ENCODE measurements at places on chromosomes 7 and 10. TPM values are rescaled to one million over a fixed set of nuclear protein-coding genes. Genes with fewer than 3 reads are reported as not detected.

Gene PLAC9
- polyA plus RNA-seq, result not detected

Gene ITPRID1
- polyA plus RNA-seq, result not detected

Gene UCN3
- polyA plus RNA-seq, result not detected

Gene FBXW4
- 7.7 TPM for polyA plus RNA-seq

Gene MNX1
- polyA plus RNA-seq, result not detected

Gene FAM25A
- not detected for polyA plus RNA-seq

Gene PDCD4
- 53.1 TPM for polyA plus RNA-seq

Gene SLC26A5
- polyA plus RNA-seq, result not detected

Gene ANKRD2
- polyA plus RNA-seq, result not detected

Gene ACSM6
- polyA plus RNA-seq, result not detected

Gene ODAD2
- not detected for polyA plus RNA-seq

Gene NKX1-2
- 0.16 TPM for polyA plus RNA-seq

Gene SPDYE2
- not detected for polyA plus RNA-seq

Gene PON3
- polyA plus RNA-seq, result not detected

Gene IRF5
- not detected for polyA plus RNA-seq

Gene TAS2R5
- 9.4 TPM for polyA plus RNA-seq

Gene NPY
- polyA plus RNA-seq, result not detected

Gene BRAF
- 31.7 TPM for polyA plus RNA-seq

Gene TBX20
- not detected for polyA plus RNA-seq

Gene GJC3
- not detected for polyA plus RNA-seq

Gene HECTD2
- 78.8 TPM for polyA plus RNA-seq

Gene IDI2
- polyA plus RNA-seq, result 0.24 TPM

Gene LIPN
- polyA plus RNA-seq, result not detected

Measured in neural cell (in vitro differentiated cells).